Naive thymus-derived CD4-positive, alpha-beta T cell (primary cell): ENCODE measurements at places on chromosomes 1 and 21.

DNA sequence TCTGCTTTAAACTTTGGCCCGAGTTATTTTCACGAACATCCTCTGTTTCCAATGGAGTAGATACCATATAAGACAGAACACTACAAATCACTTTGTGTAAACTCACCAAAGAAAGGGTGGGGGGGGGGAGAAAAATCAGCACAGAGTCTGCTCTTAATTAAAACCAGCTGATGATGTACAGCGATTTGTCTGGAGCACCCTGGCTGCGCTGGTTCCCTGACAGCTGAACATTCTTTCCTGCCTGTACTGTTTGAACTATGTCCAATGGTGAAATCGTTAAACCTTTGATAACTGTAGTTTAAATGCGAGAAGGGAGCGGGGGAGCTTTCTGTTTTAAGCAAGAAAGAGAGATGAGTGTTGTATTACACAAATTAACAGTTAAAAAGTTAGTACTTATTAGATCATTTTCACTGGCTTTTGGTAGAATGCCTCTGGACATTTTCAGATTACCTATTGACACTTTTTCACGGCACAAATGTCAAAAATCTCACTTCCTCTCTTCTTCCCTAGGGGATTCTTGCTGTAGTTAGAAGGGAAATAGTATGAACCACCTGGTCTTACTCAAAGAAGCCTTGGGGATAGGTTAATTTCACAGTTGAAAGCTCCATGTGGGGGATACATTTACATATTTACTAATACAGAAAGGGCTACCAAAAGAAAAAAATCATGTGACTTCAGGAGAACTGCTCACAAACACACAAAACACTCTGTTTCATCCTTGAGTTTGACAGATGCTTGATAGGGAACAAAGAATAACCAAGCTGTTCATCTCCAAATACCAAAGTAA, 140.2 kb upstream of the RUNX1 start:
- no peak for DNase-seq

- no peak for DNase-seq
These were observed 21.8 kb downstream of the CAPN2 start for GRCh38 chr1:223733898-223734852.

- DNase-seq, result no peak
These were observed 85.7 kb upstream of the CXADR start for GRCh38 chr21:17427157-17427556.

DNA sequence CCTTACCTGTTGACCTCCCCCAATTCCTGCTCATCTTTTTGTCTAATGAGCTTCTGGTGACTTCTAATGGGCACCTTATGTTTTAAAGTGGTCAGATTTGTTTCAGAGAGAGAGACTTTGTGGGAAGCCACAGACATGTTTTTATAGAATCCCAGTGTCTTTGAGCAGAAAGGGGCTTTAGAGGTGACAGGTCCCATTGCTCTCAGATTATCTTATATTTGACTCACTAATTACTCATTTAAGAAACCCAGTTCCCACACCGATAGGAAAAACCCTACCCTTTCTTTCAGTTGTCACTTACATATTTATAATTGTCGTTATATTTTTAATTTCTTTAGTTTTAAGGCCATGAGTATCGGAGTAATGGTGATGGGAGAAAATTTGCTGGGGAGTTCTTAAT, 215.5 kb downstream of the CAMTA1 start:
- no peak for DNase-seq

GRCh38 chr1:82979593-82980236, 1019.2 kb downstream of the TTLL7 start:
- no peak for DNase-seq
